ENCODE measurements at places on chromosomes 5 and 9. TPM values are rescaled to one million over a fixed set of nuclear protein-coding genes. Genes with fewer than 3 reads are reported as not detected.

DNA sequence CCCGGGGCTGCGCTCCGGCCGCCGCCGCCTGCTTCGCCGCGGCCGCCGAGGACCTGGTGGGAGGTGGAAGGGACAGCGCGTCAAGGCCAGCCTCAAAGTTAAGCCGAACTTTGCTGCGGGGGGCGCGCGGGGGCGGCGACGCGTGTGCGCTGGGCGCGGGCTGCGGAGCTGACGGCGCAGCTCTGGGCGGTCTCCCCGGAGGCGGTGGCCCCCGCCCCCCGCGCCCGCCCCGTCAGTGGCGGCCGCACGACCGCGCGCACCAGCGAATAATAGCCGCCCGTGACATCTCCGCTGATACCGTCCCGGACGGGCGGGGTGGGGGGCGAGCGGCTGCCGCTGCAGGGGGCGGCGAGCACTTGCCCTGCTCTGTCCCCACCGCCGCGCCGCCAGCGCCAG, 579 bp upstream of the FAM78A start:
- DNase-seq, result peak; percentile 77

- DNase-seq, result no peak
Measured at GRCh38 chr5:34680896-34681295, 24.8 kb downstream of the RAI14 start.

DNA sequence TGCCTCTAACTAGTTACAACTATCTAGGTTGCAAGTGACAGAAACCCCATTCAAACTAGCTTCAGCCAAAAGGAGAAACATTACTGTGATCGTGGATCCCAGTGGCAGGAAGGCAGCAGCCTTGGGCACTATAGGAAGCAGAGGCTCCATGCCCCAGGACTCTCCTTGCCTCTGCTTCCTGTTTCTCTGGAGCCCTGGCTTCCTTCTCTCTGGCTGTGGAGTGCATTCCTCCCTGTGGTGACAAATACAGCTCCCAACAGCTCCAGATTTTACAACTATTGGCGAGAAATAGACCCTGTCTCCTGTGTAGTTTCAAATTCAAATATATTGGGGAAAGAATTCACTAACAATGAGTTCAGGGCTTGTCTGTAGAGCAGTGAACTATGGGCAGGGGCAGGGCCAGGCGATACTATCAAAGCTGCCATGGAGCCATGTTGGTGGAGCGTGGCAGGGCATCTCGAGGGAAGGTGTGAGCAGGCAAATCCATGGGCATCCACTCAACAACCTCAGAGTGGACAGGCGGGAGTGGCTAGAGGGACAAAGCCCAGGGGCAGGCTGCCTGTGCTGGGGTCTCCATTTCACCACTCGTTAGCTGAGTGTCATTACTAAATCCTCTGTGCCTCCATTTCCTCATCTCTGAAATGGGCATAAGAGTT, 189.5 kb downstream of the ERCC6L2 start:
- DNase-seq, result no peak

DNA sequence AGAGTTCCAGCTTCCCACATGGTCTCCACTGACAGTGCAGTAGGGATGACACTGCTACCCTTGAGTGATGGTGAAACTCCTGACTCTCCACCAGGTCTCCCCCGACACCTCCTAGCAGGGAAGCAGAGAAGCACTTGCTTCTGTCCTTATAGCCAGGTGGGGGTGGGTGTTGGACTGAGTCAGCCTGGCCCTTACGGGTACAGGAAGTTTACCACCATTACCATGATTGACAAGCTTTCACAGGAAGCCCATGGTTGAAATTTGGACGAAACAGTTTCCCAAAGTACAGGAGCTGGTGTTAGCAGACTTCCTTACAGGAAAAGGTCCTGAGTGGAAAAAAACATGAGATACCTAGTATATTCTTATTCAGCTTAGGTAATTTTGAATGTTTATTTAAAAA, 3.1 kb upstream of the FBXL7 start:
- no peak for DNase-seq

- no peak for DNase-seq
Measured at GRCh38 chr5:17448877-17449276, 49.2 kb upstream of the TAF11L2 start.

GRCh38 chr5:107063511-107063910, 607.2 kb downstream of the EFNA5 start:
- no peak for DNase-seq

- DNase-seq, result no peak
Measured at GRCh38 chr9:94672811-94673487, 33.6 kb upstream of the FBP1 start.

DNA sequence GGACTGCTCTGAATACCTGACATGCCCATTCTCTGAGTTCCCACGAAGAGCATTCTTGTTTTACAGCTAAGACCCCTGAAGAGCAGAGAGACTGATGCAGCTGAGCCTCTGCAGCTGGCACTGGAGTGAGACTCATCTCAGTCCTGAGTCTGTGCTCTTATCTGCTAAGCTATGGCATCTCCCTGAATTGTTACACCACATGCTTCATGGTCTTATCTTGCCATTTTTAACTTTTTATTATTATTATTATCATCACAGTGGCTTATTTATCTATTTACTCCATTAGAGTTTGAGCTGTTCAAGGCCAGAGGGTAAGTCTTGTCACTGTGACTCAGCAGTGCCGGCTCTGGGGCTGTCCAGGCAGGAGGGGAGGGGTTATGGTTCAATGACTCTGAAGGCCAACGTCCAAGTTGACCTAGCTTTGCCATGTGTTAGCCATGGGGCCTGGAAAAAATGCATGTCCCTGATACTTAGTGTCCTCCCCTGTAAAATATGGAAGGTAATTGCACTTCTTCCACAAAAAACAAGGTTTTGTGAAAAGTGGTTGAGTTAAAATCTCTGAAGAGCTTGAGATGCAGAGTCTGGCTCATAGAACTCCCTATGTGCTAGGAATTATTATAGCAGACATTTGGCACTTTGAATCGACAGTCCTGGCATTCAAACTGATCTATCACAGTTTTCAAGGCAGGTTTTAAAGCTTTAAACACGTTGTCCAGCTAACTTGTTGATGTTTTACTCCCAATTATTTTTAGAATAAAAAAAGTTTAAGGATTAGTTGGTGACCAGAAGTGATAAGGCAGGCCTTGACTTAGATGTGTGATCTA, 94.6 kb downstream of the ALDH1A1 start:
- no peak for DNase-seq

DNA sequence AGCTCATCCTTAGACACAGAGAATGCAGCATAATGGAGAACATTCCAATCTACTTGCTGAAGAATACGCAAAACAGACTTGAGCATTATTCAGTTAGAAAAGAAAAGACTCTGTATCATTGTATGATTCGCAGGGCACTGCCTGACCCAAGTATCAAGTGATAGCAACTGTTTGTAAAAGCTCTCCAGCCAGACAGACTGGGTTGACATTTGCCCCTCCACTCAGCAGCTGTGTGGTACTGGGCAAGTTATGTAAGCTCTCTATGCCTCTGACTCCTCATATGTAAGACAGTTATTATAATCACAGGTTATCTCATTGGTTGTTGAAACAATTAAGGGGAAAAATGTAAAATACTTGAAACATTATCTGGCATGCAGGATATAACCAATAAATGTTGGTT, 505.0 kb downstream of the ELAVL2 start:
- no peak for DNase-seq

DNA sequence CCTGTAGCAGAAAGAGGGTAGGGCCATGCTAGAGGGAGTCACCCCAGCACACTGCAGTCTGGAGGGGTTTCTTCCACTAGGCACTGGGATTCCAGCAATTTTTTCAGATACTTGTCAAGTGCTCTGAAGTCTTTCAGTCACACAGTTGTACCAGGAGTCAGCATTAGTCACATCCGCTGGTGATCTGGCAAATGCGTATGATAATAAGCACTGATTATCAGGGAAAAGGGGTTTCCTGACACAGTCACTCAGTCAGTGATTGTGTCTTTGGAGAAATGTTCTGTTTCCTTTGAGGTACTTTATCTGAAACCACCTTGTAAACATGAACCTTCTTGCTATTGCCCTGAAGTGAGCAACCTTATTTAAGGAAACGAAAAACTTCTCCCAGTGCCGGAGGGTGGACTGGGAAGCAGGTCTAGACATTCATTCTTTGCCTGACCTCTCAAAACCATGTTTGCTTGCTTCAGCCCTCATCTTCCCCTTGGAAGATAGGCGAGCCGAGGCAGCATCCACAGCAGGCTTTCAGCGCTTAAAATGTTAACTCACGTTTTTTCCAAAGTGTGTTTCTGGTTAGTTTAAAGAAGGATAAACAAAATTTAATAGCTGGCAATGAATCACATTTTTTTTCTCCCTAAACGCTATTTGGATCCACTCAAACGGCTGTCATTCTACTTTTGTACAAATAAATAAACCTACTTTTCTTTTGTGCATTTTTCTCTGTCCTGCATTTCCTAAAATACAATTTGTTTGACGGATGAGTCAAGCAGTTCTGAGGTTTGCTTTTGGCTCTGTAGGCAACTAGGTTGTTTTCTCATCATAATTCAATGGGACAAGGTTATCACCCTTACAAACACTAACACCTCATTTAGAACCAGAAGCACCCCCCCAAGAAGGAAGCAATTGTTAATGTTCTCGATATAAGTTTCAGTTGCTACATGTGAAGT, 77.7 kb downstream of the FOXD1 start:
- no peak for DNase-seq

DNA sequence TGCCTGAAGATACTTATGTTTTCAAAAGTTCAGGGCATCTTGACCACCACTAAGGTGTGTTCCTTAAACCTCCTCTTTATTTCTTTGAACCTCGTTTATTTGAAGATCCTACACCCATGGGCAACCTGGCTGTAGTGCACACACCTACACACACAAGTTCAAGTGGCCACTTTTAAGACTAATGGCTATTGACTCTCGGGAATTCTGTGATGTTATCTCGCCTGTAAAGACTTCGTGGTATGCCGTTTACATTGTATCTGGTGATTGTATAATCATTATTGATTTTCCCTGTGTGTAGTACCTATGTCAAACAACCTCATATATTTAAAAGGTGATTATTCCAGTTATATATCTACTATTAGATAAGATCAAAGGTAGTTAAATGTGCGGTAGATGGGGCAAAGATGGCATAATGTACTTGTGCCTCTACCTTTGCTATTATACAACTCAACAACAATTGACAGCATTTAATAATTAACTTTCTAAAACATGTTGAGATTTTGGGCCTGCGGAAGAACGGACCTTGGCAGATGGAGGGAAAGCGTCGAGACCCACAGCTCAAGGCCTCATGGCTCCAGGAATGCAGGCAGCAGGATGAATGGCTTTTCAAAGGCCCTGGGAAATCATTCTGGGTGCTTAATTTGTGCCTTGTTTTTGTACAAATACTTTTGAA, 51.4 kb upstream of the IRX2 start:
- no peak for DNase-seq

DNA sequence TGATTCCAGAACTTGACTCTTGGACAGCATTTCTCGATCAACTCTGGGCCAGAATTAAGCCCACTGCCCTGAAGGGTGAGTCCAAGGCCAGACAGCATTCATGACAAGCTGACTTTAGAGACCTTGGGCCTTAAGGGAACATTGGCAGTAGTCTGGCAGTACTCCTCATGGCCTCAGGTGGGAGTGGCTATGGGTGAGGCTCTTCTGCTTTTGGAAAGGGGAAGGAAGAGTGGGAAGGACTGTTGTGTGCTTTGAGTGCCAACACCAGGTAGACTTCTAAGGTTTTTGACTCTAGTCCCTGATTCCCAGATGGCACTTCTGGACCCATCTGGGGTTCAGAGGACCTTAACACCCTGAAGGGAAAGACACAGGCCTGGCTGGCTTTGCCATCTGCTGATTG, 530.4 kb downstream of the ACTL7B start:
- no peak for DNase-seq

- DNase-seq, result peak; percentile 77
Measured at GRCh38 chr9:136981588-136982231, 1.1 kb upstream of the LCNL1 start.

- DNase-seq, result no peak
Measured at GRCh38 chr9:92829420-92829819, 48.4 kb downstream of the ZNF484 start.

- no peak for DNase-seq
Measured at GRCh38 chr9:108885643-108886348, 23.7 kb downstream of the ACTL7A start.

The SPINK7 gene
- not detected for total RNA-seq

The TRAPPC13 gene
- total RNA-seq, result 23.0 TPM

The FBP2 gene
- not detected for total RNA-seq

The EFNA5 gene
- 36.4 TPM for total RNA-seq

The MRNIP gene
- total RNA-seq, result 14.8 TPM

All from left ventricle myocardium superior (tissue), 1 donor.